Common myeloid progenitor, CD34-positive (primary cell): ENCODE measurements at places on chromosomes 5 and 9.

DNA sequence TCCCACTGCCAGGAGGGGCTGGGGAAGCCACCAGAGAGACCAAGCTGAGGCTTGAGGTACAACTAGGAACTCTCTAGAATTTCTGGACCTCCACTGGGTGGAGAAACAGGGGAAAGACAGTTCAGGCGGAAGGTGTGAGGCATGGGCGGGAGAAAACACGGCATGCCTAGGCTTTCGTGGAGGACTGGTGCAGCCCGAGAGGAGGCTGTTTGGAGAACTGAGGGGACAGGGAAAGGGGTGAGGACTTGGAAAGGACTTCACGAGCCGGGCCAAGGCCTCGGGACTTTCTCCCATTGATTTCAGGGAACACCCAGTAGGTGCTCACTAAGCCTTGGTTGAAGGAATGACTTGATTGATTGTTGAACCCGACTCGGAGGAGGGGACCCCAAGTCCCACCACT is 9.5 kb upstream of the ADGRD2 start:
- no peak for DNase-seq
- H3K27me3 ChIP-seq, result no peaks in the 10 kb centered on the region
- H3K4me3 ChIP-seq, result no peak overlapping the region
- no peaks in the 10 kb centered on the region for H3K36me3 ChIP-seq
- no peak overlapping the region for H3K27ac ChIP-seq
- H3K4me1 ChIP-seq, result peaks cover 4% of the 10 kb centered on the region

GRCh38 chr9:117122953-117123352 is 291.9 kb downstream of the ASTN2 start:
- H3K4me3 ChIP-seq, result no peak overlapping the region
- DNase-seq, result no peak
- no peaks in the 10 kb centered on the region for H3K27me3 ChIP-seq
- no peaks in the 10 kb centered on the region for H3K36me3 ChIP-seq
- H3K27ac ChIP-seq, result no peak overlapping the region

DNA sequence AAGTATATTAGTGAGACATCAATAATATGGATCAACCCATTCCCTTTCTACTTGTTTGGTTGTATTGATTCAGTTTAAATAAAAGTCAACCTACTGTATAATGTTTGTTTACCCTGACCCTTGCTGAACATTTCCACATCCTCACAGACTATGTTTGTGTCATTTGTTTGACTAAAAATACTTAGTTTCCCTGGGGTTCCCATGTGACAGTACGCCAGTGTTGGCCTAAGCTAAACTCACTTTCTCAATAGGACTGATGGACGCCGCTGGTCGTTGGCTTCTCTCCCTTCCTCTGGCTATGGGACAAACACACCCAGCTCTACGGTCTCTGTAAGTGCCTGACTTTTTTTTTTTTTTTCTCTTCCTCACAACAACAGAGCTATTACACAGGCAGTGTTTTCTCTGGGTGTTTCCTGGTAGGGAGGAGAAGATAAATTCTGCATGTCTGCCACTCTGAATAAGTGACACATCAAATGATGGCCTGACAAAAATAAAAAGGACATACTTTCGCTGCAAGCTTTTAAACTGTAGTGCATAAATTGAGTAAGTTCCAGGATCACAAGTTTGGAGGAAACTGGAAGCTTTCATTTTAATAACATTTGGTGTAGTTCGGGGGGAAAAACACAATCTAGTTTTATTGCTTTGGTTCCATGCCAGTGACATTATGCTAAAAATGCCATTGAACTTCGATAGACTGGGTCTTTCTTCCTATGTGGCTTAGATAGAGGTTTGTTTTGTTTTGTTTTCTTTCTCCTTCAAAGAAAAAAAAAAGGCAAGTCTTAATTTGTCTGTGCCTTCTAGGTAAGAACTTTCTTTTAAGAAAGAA is 101.0 kb downstream of the CD180 start:
- no peak overlapping the region for H3K27ac ChIP-seq
- peaks cover 15% of the 10 kb centered on the region for H3K4me1 ChIP-seq
- no peaks in the 10 kb centered on the region for H3K27me3 ChIP-seq
- peak; percentile 31 for DNase-seq
- H3K36me3 ChIP-seq, result peaks cover 4% of the 10 kb centered on the region
- no peak overlapping the region for H3K4me3 ChIP-seq

GRCh38 chr5:159819591-159820411 is 96.5 kb upstream of the ADRA1B start:
- no peaks in the 10 kb centered on the region for H3K27me3 ChIP-seq
- H3K36me3 ChIP-seq, result no peaks in the 10 kb centered on the region
- no peak overlapping the region for H3K4me3 ChIP-seq

GRCh38 chr5:36153298-36153677 is 1.4 kb downstream of the SKP2 start:
- H3K36me3 ChIP-seq, result peaks cover 10% of the 10 kb centered on the region
- peak overlapping the region; percentile 97 for H3K4me3 ChIP-seq
- H3K27me3 ChIP-seq, result no peaks in the 10 kb centered on the region
- peaks cover 27% of the 10 kb centered on the region for H3K4me1 ChIP-seq

GRCh38 chr5:125484272-125484741 is 737.9 kb upstream of the ZNF608 start:
- H3K27ac ChIP-seq, result no peak overlapping the region
- H3K4me1 ChIP-seq, result no peaks in the 10 kb centered on the region
- no peaks in the 10 kb centered on the region for H3K36me3 ChIP-seq
- peak overlapping the region; percentile 48 for H3K4me3 ChIP-seq
- DNase-seq, result peak; percentile 11

DNA sequence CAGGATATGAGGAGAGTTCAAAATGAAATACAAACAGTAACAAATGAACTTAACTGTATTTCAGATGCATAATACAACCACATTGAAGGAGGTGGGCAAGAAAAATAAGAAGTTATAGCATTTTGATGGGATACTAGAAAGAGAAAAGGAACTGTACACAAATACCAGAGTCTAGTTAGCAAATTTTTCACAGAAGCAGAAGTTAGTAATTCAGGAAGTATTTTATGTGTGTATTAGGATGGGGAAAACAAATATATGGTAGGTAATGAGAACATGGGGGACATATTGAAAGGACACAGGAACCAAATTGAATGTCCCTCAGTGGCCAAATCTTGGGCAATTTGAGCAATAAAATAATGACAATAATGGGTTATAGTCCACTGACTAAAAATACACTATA is 18.4 kb downstream of the GM2A start:
- no peak overlapping the region for H3K4me3 ChIP-seq
- H3K36me3 ChIP-seq, result peaks cover 24% of the 10 kb centered on the region
- DNase-seq, result no peak
- no peak overlapping the region for H3K27ac ChIP-seq

GRCh38 chr9:105475302-105475701 is 27.5 kb downstream of the FSD1L start:
- no peaks in the 10 kb centered on the region for H3K4me1 ChIP-seq
- no peak overlapping the region for H3K4me3 ChIP-seq
- DNase-seq, result peak; percentile 2

DNA sequence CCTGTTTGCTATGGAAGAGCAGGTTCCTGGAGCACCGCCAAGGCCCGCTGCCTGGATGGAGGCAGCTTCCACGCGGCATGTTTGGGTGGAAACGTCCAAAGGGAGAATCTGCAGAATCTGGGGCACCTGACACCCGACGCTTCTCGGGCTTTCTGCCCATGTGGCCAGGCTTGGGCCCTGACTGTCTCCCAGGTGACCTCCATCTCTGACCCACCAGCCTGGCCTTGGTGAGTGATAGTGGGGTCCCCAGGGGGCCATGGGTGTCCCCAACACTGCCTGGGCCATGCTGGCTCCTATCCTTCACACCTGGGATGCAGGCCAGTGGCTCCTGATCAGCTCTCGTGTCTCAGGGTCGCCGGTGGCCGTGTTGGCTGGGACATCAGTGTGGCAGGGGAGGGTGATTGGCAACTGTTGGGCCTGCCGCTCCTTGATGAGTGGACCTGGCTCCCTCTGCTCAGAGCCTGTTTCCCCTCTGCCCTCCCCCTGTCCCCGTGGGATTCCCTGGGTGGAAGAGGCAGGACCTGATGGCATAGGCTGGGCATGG is 34.0 kb downstream of the GLT6D1 start:
- H3K27ac ChIP-seq, result no peak overlapping the region
- no peaks in the 10 kb centered on the region for H3K36me3 ChIP-seq
- H3K4me1 ChIP-seq, result no peaks in the 10 kb centered on the region
- DNase-seq, result no peak
- H3K4me3 ChIP-seq, result no peak overlapping the region
- H3K27me3 ChIP-seq, result no peaks in the 10 kb centered on the region

DNA sequence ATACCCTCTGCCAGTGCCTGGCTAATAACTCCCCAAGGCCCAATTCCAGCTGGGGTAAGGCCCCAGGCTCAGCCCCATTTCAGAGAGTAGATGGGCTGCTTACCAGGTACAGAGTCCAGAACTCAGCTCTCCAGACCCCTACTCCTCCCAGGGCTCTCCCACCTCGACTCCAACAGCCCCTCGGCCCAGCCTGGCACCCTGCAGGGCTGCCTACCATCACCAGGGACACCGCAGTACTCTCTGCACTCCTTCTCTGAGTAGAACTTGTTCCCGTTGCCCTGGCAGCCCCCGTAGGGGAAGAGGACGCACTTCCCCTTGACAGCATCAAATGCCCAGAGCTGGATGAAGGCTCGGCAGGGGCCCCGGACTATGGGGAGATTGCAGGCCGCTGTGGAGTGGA is 17.4 kb downstream of the AMBP start:
- no peaks in the 10 kb centered on the region for H3K4me1 ChIP-seq
- no peak overlapping the region for H3K4me3 ChIP-seq
- H3K27me3 ChIP-seq, result peaks cover 2% of the 10 kb centered on the region
- peaks cover 5% of the 10 kb centered on the region for H3K36me3 ChIP-seq
- H3K27ac ChIP-seq, result no peak overlapping the region
- DNase-seq, result no peak

DNA sequence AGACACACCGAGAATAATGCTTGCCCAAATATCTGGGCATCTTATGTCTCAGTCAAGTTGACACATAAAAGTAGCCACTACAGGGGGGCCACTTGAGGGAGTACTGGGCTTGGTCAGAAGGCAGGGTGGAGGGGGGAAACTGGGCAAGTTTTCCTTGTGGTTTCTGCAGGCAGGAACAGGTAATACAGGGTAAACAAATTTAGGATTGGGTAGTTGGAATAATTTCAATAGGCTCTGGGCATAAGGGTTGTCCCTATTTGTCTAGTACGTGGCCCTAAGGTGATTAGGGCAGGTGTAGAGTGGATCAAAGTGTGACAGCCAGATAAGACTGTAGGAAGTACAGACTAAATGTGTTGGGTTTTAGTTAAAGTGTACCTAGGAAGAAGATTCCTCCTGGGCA is 353.1 kb downstream of the TLE4 start:
- H3K27me3 ChIP-seq, result no peaks in the 10 kb centered on the region
- H3K4me1 ChIP-seq, result no peaks in the 10 kb centered on the region
- no peak overlapping the region for H3K4me3 ChIP-seq

DNA sequence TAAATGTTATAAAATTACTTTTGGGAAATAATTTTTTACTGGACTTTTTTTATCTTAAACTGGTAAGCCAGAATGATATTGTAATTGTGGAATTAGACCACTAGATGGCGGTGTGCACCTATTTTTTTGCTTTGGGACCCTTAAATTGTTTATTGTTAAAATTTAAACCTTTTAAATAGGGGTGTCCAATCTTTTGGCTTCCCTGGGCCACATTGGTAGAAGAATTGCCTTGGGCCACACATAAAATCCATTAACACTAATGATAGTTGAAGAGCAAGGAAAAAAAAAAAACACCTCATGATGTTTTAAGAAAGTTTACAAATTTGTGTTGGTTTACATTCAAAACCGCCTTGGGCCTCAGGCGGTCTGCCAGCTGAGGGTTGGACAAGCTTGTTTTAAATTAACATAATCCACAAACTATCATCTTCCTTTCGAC is 28.4 kb upstream of the GADD45G start:
- peak; percentile 63 for DNase-seq
- H3K4me3 ChIP-seq, result no peak overlapping the region
- no peaks in the 10 kb centered on the region for H3K27me3 ChIP-seq
- H3K27ac ChIP-seq, result no peak overlapping the region
- H3K36me3 ChIP-seq, result no peaks in the 10 kb centered on the region

DNA sequence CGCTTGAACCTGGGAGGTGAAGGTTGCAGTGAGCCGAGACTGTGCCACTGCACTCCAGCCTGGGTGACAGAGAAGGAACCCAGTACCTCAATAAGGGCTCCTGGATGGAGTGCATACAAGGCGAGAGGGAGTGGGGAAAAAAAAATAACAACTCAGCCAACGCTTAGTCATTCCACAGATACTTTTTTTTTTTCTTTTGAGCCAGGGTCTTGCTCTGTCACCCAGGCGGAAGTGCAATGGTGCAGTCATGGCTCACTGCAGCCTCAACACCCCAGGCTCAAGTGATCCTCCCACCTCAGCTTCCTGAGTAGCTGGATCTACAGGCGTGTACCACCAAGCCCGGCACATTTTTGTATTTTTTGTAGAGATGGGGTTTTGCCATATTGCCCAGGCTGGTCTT is 59.5 kb upstream of the GGTA1 start:
- no peaks in the 10 kb centered on the region for H3K36me3 ChIP-seq
- H3K27me3 ChIP-seq, result no peaks in the 10 kb centered on the region
- peak; percentile 87 for DNase-seq
- H3K27ac ChIP-seq, result no peak overlapping the region

DNA sequence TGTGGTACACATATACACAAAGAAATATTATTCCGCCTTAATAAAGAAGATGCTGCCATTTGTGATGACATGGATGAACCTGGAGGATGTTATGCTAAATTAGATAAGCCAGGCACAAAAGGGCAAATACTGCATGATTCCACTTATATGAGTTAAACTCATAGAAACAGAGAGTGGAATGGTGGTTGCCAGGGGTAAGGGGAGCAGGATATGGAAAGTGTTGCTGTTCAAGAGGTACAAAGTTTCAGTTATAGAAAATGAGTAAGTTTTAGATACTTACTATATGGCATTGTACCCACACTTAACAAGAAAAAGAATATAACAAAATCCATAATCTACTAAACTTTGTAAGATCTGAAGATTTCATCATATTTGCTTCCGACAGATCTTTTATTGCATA is 252.2 kb downstream of the SYK start:
- H3K27ac ChIP-seq, result no peak overlapping the region
- DNase-seq, result no peak
- H3K4me3 ChIP-seq, result no peak overlapping the region
- H3K4me1 ChIP-seq, result no peaks in the 10 kb centered on the region

DNA sequence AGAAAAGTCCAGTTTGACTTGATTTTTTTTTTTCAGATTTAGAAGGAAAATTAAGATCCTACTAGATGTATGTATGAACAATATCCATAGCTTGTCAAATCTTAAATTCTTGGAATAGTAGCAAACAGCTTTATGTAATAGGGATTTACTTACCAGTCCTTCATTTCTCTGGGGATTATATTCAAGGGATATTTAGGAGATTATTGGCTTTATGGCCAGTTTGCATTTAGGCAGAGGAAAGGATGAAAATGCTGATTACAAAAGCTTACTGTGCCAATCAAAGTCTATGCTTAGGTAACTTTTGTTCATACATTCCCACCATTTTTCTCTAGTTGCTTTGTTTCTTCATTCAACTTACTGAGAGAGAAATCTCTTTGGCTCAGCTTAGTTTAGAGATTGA is 47.9 kb downstream of the MAST4 start:
- no peak overlapping the region for H3K4me3 ChIP-seq
- DNase-seq, result no peak
- no peaks in the 10 kb centered on the region for H3K4me1 ChIP-seq
